SHP77 treated with DMSO at 0.1 percent for 48 hours (cell line): ENCODE measurements at places on chromosomes 6 and 20.

- DNase-seq, result no peak
Observed at GRCh38 chr6:38184585-38185080, 365.1 kb downstream of the ZFAND3 start.

DNA sequence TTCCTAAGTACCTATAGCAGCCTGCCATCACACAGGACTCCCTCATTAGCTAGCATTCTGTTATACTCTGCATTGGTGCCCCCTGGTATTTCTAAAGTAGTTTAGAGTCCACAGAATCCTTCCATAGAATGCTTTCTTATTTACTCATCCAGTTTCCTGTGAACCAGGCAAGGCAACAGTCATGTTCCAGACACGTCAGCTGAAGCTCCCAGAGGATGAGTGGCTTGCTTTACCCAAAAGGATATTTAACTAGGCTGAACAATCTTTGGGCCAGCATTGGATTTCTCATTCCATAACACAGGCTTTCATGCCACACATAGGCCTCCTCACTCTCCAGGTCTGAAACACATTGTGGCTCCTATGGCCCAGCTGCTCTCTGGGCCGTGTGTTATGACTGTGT is 203.8 kb upstream of the MAP3K7 start:
- no peak for DNase-seq

GRCh38 chr6:3585320-3585935 is 128.6 kb upstream of the SLC22A23 start:
- no peak for DNase-seq

- DNase-seq, result no peak
Observed at GRCh38 chr6:50826803-50827202, 8.1 kb downstream of the TFAP2B start.

- DNase-seq, result no peak
Observed at GRCh38 chr20:60046011-60046413, 87.8 kb downstream of the CDH26 start.

GRCh38 chr6:5279891-5280338 is 18.6 kb downstream of the FARS2 start:
- DNase-seq, result no peak
